CD8-positive, alpha-beta memory T cell (primary cell): ENCODE measurements at places on chromosomes 3 and 15. TPM values are rescaled to one million over a fixed set of nuclear protein-coding genes. Genes with fewer than 3 reads are reported as not detected.

The GPR62 gene
- not detected for total RNA-seq

The ADAMTS9 gene
- not detected for total RNA-seq

The ACKR4 gene
- not detected for total RNA-seq

The SPATA12 gene
- not detected for total RNA-seq

The C3orf85 gene
- not detected for total RNA-seq

The NUP210 gene
- 143 TPM for total RNA-seq

GRCh38 chr15:32104061-32104995, 74.0 kb downstream of the CHRNA7 start:
- no peak for DNase-seq

DNA sequence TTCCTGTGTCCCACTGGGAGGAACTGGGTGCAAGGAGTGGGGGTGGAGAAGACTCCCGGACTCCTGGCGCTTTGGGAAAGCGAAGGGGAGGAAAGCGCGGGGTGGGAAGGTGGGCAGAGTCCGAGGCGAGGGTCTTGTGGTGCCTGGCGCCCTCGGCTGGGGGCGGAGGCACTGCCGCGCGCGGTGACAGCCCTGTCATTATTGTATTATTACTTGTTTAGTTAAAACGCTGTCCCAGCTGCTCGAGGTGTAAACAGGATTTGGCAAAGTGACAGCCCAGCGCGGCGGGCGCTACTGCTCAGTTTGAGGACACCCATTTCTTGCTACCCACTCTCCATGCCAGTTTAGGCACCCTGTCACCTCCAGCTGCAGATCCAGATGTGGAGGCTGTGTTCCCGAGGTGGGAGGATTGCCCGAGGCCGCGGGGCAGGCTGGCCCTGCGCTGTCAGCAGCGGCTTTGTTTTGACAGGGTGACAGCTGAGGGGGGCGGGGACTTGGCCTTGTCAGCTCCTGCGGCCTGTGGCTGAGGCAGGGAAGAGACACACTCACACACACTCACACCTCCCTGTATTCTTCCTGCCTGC, 1.0 kb downstream of the KAT2B start:
- DNase-seq, result peak; percentile 72

DNA sequence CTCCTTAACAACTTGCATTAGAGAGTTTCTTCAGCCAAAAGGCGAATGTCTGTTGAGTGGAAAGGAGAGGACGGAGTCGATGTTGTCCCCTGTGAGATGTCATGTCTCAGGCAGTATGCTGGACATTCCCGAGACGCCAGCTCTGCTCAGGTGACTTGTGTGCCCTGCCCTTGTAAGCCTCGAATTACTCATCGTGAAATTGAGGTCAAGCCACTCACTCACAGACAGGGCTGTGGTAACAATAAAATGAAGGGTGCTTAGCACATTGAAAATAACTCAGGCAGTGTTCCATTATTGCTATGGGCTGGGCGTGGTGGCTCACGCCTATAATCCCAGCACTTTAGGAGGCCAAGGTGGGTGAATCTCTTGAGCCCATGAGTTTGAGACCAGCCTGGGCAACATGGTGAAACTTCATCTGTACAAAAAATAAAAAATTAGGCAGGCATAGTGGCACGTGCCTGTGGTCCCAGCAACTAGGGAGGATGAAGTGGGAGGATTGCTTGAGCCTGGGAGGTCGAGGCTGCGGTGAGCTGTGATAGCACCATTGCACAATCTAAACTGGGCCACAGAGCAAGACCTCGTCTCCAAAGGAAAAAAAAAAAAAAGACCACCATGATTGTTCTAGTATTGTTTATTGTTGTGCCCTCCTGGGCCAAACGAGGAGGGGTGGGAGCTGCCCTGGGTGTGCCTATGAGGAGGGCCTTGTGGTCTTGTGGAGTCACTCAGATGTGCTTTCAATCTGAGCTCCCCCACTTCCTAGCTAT, 214.4 kb downstream of the THSD4 start:
- no peak for DNase-seq

- DNase-seq, result peak; percentile 30
Observed at GRCh38 chr15:94028809-94029208, 202.6 kb upstream of the MCTP2 start.

GRCh38 chr3:176741664-176742047, 455.6 kb downstream of the TBL1XR1 start:
- DNase-seq, result no peak

DNA sequence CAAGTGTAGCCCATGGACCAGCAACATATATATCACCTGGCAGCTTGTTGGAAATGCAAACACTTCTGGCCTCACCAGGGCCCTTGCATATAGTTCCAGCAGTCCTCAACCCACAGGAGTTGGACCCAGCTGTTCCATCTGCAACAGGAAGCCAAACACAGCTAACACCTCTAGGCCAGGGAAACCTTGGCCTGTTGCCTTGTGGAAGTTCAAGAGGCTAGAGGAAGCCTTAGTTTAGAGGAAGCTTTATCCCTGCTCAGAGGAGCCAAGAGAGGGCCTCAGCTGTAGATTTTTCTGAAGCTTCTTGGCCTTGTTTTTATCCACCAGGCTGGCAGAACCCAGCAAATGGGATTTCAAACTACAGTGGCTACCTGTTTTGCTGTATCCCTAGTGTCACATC, 11.4 kb downstream of the FHIT start:
- DNase-seq, result no peak

DNA sequence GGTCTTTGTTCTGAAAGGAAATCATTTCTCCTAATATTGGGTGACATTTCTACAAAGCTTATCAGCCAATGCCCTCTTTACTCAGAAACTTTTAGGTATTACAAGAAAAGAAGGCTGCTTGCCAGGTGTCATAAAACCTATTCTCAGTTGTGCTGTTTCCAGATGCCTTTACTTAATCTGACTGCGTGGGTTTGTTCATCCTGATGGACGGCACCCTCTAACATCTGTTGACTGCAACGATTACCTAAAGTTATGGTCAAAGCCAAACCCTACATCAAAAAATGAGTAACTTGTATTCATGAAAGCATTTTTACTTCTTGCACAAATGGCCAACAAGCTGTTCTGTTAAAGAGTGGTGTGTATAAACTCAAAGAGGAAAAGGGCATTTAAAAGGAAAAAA, 207.7 kb upstream of the PDZRN3 start:
- DNase-seq, result no peak

GRCh38 chr15:97504031-97504792, 456.3 kb upstream of the ARRDC4 start:
- no peak for DNase-seq

GRCh38 chr15:91142106-91142744, 42.2 kb downstream of the SV2B start:
- no peak for DNase-seq

GRCh38 chr3:117201901-117202774, 492.6 kb downstream of the TUSC7 start:
- DNase-seq, result no peak

DNA sequence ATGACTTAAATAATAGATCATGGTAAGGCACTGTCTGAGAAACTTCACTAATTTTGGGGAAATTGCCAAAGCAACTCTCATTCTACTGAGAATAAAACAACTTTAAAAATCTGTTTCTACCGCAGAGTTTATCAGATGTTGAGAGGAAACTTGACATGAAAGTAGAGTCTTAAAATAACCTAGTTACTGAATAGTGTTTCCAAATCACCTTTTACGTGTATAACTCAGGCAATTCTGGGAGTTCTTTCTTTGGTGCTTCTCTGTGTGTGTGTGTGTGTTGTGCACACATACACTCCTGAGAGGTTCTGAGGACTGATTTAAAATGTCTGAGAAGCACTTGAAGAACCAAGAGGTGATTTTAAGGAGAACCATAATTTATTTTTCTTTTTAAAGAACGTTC, 236.6 kb downstream of the SV2B start:
- no peak for DNase-seq
